ENCODE measurements at places on chromosomes 12 and 14.

DNA sequence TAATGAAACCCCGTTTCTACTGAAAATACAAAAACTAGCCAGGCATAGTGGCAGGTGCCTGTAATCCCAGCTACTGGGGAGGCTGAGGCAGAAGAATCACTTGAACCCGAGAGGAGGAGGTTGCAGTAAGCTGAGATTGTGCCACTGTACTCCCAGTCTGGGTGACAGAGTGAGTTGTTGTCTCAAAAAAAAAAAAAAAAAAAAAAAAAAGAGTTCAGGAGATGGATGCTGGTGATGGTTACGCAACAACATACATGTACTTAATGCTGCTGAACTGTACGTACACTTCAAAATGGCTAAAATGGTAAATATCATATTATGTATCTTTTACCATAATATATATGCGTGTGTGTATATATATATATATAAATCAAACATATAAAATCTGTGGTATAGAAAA, 29.0 kb downstream of the ACTN1 start:
- DNase-seq, result no peak

- DNase-seq, result no peak
These were observed 122.7 kb downstream of the C12orf42 start for GRCh38 chr12:103373088-103373523.

GRCh38 chr12:10736463-10736862, 13.3 kb upstream of the YBX3 start:
- DNase-seq, result no peak

- no peak for DNase-seq
These were observed 89.8 kb downstream of the SLC15A5 start for GRCh38 chr12:16187660-16188059.

DNA sequence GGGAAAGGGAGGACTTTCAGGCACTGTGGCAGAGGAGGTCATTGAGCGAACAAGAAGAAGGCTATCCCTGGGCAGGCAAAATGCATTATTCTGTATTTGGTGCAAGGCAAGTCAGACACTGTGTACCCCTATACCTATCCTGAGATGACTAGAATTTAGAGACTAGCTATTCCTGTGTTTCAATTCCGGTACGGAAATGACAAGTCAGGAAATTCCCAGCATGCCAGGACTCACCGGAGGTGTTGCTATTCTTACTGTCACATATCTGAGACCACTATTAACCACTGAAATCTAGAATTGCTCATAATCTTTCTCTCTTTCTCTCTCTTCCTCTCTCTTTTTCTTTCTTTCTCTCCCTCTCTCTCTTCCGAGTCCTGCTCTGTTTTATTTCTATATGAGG, 297.1 kb downstream of the PDZRN4 start:
- no peak for DNase-seq

- DNase-seq, result no peak
These were observed 68.1 kb downstream of the COX16 start for GRCh38 chr14:70291396-70291795.

- DNase-seq, result no peak
These were observed 7.6 kb downstream of the EGLN3 start for GRCh38 chr14:33943096-33943883.

GRCh38 chr14:63633801-63634200, 7.9 kb downstream of the WDR89 start:
- no peak for DNase-seq

Measured in activated effector memory CD4-positive, alpha-beta T cell treated with anti-CD3 and anti-CD28 coated beads, Interleukin-2, amount 50 U/mL, for 16 hours (primary cell).